ENCODE measurements at places on chromosomes 12 and 14.
A peak's percentile ranks its signal among the peaks of the same experiment; 100 is the strongest.

DNA sequence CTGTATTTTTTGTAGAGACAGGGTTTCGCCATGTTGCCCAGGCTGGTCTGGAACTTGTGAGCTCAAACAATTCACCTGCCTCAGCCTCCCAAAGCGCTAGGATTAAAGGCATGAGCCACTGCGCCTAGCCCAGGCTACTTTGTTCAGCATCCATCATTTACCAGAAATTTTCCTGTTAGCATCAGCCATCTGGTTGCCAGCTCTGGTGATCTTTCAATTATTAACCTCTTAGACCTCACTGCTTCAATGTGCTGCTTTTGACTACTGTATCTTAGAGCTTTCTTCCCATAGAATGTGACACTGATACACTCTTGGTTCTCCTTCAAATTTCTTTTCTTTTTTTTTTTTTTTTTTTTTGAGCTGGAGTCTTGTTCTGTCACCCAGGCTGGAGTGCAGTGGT, 5.4 kb upstream of the AMHR2 start:
- DNase-seq: no peak

- DNase-seq: no peak
These were observed 5.6 kb downstream of the FAM234B start for GRCh38 chr12:13049816-13050215.

DNA sequence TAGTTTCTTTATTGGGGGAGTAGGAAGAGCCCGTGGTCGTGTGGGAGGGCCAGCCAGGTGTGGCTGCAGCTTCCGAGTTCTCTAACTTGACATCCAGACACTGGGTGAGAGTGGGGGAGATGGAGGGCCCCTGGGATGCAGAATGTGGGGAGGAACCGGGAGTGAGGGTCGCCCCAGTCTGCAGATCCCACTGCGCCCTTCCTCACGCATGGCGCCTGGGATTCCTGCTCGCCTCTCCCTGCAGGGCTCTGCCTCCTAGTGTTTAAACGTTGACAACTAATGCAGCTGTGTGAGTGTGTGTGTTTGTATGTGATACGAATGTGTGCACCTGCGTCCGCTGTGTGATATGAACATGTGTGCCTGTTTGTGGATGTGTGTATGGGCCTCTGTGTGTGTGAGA, 34.6 kb downstream of the FZD10 start:
- DNase-seq: no peak

GRCh38 chr14:74663884-74664283, 49.0 kb downstream of the AREL1 start:
- DNase-seq: no peak

GRCh38 chr12:89501793-89502192, 22.8 kb downstream of the GALNT4 start:
- DNase-seq: no peak

GRCh38 chr12:55250944-55251343, 6.5 kb downstream of the OR6C74 start:
- DNase-seq: no peak

GRCh38 chr12:93536766-93537488, 35.5 kb upstream of the SOCS2 start:
- DNase-seq: no peak

GRCh38 chr14:59540852-59541251, 35.8 kb downstream of the CCDC175 start:
- no peak for DNase-seq

GRCh38 chr14:45970621-45971020, 681.0 kb downstream of the RPL10L start:
- no peak for DNase-seq

DNA sequence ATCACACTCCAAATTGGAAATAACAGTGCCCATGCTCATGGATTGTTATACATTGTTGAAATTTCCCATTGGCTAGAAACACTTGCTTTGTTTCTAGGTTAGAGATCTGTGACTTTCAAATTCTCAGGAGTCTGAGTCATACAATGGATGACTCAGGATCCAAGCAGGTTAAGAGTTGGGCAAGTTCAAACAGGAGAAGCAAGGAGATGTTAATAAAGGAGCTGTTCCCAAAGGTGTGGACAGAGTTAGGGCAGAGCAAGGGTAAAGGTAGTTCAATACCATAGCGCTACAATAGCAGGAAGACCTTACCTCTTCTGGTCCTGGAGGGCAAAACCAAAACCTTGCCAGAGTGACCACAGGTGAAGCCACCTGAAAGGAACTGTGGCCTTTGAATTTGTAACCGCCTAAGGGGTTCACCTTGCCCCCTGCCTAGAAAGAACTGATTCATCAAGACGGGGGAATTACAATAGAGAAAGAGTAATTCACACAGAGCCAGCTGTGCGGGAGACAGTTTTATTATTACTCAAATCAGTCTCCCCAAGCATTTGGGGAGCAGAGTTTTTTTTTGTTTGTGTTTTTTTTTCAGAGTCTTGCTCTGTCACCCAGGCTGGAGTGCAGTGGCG, 4.2 kb upstream of the AMN1 start:
- DNase-seq: peak; percentile 57

DNA sequence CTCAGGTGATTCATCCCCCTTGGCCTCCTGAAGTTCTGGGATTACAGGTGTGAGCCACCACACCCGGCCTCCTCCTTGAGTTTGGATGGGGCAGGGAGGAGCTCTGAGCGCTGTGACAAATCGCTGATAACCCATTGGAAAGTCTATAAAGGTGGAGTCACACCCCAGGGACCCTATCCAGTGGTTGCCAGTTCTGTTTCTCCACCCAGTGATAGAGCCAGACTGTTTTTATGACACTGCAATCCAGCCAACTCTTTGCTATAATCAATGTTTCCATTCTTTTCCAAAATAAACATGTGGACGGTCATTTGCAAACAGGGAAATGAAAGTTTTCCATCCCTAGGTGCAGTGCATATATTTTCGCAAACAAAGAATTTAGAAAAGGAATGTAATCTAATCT, 142.0 kb upstream of the PELI2 start:
- no peak for DNase-seq

Data from GM04503 (cell line).